ENCODE measurements at places on chromosomes 6 and 20.
A peak's percentile ranks its signal among the peaks of the same experiment; 100 is the strongest.

DNA sequence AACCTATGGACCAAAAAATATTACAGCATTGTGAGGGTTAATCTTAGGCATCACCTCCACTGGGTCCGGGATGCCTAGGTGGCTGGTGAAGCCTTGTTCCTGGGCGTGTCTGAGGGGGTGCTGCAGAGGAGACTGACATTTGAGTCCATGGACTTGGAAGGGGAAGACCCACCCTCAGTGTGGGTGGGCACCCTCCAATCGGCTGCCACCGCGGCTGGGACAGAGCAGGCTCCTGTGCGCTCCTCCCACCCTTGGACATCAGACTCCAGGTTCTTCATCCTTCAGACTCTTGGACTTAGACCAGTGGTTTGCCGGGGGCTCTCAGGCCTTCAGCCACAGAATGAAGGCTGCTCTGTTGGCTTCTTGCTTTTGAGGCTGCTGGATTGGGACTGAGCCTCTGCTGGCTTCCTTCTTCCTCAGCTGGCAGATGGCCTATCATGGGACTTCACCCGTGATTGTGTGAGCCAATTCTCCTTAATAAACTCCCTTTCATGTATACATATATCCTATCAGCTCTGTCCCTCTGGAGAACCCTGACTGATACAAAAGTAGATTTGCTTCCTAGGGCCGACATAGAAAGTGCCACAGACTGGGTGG is 113.1 kb downstream of the TTLL2 start:
- DNase-seq: no peak

- no peak for DNase-seq
Measured at GRCh38 chr20:37841971-37842370, 61.0 kb upstream of the VSTM2L start.

GRCh38 chr6:79377888-79378348 is 143.4 kb upstream of the HMGN3 start:
- no peak for DNase-seq

DNA sequence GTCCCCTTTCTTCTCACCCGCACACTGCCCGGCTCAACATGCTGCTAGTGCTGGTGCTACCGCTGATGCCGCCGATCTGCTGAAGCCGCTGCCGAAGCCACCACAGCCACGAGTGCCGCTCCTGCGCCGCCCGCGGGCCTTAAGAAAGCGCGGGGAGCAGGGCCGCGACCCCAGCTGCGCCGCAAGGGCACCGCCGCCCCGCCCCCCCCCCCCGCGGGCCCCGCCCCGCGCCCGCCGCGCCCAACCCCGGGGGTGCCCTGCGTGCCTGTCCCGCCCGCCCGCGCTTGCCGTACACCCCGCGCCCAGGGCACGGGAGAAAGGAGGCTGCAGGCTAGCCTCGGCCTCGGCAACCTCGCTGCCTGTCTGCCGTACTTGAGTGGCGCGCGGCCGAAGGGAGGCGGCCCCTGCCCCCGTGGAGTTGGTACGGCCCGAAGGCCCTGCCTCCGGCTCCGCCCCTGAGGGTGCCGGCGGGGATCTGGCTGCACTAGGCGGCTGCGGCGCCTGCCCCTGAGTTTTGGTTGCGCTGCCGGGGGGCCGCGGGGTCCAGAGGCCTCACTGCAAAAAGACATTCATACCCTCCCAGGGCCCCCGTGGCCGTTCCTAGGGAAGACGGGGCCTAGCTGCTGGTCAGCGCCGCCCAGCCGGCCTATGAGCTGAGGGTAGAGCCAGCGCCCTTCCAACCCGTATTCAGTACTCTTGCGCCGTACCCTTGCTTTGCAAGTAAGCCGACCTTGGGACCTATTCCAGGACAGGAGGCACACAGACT is at the start of gene SOD2:
Gene SOD2 (minus strand): TSS at position 114 of the 766 bp plus-strand sequence. CDS start 74 bp downstream, at position 40.
- DNase-seq: peak; percentile 74

GRCh38 chr6:147906361-147906760 is 397.9 kb downstream of the SAMD5 start:
- no peak for DNase-seq

All from breast epithelium (tissue), 4 donors.